ENCODE measurements at places on chromosomes 1 and 21. TPM values are rescaled to one million over a fixed set of nuclear protein-coding genes. Genes with fewer than 3 reads are reported as not detected.

Gene MXRA8
- polyA plus RNA-seq = 73.1 TPM

Gene RWDD3
- 27.5 TPM for polyA plus RNA-seq

Gene KRTAP25-1
- polyA plus RNA-seq = not detected

Gene C1orf174
- 16.7 TPM for polyA plus RNA-seq

Data from hindlimb muscle (tissue), 1 donor.